T-helper 17 cell (primary cell): ENCODE measurements at places on chromosomes 6 and 20. TPM values are rescaled to one million over a fixed set of nuclear protein-coding genes. Genes with fewer than 3 reads are reported as not detected.

- no peak for DNase-seq
These were observed 89.2 kb downstream of the ARID1B start for GRCh38 chr6:156866220-156867015.

GRCh38 chr6:16691324-16691723 is 69.9 kb downstream of the ATXN1 start:
- DNase-seq, result no peak

DNA sequence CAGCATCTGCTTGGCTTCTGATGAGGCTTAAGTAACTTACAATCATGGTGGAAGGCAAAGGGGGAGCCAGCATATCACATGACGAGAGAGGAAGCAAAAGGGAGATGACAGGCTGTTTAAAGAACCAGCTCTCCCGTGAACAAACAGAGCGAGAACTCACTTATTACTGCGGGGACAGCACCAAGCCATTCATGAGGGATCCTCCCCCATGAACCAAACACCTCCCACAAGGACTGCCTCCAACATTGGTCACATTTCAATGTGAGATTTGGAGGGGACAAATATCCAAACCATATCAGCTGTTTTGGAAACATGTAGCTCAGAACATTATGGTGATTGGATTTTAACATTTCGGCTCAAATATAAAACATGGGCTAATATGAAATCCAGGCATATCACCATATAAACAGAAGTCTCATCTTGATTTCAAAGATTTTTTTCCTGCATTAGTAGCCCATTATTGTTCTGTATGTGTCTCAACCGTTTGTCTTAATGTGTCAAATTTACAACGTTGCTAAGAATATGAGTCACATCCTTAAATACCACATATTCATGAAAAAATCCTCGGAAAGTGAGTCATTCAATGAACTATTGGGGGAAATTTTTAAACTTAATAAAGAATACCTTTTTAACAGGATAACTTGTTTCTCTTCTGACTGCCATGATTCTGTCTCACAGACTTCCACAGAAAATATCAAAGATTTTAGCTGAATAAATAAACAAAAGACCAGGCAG is 894.3 kb downstream of the TFAP2A start:
- DNase-seq, result no peak

- DNase-seq, result no peak
These were observed 77.9 kb upstream of the DOK5 start for GRCh38 chr20:54397292-54398140.

DNA sequence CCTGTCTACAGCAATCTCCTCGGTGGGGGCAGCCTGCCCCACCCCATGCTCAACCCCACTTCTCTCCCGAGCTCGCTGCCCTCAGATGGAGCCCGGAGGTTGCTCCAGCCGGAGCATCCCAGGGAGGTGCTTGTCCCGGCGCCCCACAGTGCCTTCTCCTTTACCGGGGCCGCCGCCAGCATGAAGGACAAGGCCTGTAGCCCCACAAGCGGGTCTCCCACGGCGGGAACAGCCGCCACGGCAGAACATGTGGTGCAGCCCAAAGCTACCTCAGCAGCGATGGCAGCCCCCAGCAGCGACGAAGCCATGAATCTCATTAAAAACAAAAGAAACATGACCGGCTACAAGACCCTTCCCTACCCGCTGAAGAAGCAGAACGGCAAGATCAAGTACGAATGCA is 19.4 kb downstream of the PRDM1 start:
- no peak for DNase-seq

GRCh38 chr6:71254323-71254722 is 34.3 kb upstream of the OGFRL1 start:
- no peak for DNase-seq

HCK gene
- total RNA-seq, result 7.5 TPM
